ENCODE measurements at places on chromosomes 1 and 21.

- no peak for DNase-seq
Observed at GRCh38 chr1:8903908-8904650, 25.6 kb upstream of the ENO1 start.

GRCh38 chr21:38349111-38349746, 92.4 kb downstream of the KCNJ15 start:
- DNase-seq: no peak

DNA sequence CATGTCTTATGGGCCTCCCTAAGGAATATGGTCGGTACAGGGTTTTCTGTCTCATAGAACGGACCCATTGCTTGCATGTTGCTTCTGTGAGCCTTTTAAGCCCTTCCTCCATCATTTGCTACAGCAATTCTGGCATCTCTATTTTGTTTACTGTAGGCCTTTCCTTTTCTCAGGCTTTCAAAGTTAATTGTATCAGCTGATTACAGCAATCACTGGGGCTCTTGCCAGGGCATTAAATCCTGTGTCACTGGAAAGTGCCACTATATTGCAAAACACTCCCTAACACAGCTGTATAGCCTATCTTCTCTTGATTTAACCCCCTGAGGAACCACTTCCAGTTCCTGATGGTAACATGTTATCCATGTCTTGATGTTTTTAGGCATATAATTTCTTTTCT, 156.5 kb downstream of the PDE4B start:
- DNase-seq: no peak

GRCh38 chr1:51210055-51210454, 26.0 kb upstream of the RNF11 start:
- no peak for DNase-seq

- no peak for DNase-seq
Observed at GRCh38 chr21:33980276-33980916, 64.8 kb upstream of the ATP5PO start.

DNA sequence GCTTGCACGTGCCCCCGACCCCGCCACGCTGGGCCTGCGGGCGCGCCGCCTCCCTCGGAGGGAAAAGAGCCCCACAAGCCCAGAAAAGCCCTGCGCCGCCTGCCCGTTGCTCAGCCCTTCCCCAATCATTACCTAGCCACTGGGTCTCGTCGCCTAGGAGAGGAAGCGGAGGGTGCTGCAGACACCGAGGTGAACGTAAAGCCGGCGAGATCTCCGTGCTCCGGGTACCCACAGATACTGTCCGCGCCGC, at the start of gene ENO1:
TSS of gene ENO1 (minus strand) at position 239 of the 250 bp plus-strand sequence. CDS start 3,778 bp downstream, outside the sequence.
- DNase-seq: no peak

DNA sequence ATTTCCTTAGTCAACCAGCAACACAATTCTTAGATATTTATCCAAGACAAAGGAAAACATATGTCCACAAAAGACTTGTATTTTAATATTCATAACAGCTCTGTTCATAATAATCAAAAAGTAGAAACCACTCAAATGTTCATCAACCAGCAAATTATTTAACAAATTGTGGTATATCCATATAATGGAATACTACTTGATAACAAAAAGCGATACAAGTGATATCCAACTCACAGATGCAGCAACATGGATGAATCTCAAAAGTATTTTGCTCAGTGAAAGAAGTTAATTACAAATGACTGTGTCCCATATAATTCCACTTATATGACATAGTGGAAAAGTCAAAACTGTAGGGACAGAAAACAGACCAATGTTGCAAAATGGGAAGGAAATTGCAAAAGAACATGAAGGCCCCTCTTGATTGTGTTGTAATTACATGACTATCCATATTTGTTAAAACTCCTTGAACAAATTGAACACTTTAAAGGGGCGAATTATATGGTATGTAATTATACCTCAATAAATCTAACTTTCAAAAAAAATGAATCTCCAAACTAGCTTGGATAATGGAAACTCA, 116.9 kb downstream of the EDEM3 start:
- DNase-seq: no peak

- DNase-seq: no peak
Observed at GRCh38 chr1:55689800-55690199, 474.6 kb upstream of the USP24 start.

DNA sequence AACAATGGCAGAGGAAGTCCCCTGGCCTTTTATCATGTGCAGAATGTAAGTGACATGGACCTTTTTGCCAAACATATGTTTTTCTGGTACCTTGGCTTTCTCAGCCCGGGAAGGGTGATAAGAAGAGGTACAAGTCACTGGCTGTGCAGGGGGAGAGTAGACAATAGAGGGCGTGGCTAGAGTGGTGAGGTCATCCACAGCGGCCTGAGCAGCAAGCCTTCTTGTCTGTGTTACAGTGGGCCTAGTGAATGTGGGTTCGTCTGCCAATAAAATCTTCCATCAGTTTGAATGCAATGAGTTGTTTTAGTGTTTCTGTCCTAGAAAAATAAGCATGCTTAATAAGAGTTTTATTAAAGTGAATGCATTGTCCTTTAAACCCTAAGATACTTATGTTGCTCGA, 59.0 kb upstream of the PGD start:
- no peak for DNase-seq

DNA sequence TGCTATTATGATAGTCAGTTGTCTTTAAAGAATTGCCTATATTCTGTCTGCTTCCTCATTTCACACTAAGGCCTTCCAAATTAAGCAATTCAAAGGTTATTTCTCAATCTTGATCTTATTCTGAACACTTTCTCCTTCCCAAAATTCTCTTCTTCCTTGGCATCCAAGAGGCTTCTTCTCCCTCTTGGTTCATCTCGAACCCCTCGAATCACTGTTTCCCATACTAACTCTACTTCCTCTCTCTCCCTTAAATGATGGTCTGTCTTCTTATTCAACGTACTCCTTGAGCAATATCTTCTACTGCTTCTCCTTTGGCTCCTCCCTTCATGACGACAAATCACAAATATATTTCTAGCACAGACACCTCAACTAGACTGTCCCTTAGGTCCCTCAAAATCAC, 4.5 kb downstream of the COPA start:
- no peak for DNase-seq

DNA sequence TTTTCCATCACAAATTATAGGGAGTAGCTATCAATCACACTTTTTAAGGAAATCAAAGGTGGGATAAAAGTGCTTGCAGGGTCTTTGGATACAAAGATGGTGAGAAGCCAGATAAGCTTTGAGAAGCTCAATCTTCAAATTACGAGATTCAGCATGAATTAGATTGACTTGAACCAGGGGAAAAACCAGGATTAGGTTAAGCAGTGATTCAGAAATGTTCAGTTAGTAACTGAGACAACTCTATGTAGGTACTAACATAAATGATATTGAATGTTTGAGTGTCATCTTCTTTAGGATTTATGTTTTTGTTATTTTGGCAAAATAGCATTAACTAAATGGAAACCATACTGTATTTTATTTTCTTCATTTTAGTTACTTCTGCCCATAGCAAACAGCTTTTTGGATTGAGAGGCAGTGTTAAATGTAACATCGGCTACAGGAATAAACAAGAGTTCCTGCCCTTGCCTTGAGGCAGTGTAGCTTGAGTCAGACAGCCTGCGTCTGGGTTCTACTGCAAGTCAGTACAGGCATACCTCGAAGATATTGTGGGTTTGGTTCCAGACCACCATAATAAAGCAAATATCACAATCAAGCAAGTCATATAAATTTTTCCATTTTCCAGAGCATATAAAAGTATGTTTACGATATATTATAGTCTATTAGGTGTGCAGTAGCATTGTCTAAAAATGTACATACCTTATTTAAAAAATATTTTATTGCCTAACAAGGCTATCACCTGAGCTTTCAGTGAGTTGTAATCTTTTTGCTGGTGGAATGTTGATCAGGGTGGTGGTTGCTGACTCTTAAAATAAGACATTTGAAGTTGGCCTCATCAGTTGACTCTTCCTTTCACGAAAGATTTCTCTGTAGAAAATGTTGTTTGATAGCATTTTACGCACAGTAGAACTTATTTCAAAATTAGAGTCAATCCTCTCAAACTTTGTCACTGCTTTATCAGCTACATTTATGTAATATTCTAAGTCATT, 36.9 kb upstream of the BACH1 start:
- DNase-seq: no peak

DNA sequence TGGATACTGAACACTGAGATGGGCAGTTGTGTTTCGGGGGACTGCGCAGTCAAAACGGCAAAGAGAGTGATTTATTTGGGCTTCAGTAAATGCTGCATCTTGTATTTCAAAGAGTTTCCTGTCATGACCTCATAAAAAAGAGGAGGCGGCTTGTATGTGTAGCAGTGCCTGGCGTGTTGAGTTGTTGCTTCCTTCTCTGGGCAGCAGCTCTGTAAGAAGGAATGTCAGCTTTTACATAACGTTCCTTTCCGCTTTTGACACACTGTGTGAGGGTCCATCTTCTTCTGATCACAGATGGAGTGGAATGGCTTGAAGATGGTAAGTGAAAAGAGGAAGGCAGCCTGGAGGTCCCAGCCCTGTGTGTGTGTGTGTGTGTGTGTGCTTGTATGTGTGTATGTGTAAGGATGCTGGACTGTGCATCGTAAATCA, 941 bp downstream of the ELAVL4 start:
- no peak for DNase-seq

DNA sequence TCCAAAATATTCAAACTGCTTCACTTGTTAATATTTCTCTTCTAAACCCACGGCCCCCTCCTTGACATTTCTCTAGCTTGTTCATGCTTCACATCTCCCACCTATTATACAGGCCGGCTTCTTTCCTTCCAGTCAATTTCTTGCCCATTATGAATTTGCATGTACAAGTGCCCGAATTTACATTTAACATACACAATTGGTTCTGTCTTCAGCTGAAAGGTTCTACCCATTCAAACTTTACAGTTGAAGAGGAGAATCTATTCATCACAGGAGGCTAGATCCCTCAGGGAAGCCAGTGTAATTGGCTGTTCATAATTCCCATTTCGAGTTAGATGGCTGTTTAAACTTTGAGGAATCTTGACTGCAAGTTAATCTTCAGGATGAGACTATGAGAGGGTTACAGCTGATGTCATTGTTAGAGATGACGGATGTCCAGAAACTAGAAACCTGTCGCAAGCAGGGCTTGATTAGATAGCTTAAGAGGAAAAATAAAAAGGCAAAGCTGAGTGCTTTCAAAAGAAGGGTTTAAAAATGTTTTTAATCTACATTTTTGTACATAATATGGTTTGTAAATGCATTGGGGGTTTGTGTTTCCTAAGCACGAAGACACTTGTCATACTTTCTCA, 157.0 kb downstream of the ADSS2 start:
- DNase-seq: no peak

DNA sequence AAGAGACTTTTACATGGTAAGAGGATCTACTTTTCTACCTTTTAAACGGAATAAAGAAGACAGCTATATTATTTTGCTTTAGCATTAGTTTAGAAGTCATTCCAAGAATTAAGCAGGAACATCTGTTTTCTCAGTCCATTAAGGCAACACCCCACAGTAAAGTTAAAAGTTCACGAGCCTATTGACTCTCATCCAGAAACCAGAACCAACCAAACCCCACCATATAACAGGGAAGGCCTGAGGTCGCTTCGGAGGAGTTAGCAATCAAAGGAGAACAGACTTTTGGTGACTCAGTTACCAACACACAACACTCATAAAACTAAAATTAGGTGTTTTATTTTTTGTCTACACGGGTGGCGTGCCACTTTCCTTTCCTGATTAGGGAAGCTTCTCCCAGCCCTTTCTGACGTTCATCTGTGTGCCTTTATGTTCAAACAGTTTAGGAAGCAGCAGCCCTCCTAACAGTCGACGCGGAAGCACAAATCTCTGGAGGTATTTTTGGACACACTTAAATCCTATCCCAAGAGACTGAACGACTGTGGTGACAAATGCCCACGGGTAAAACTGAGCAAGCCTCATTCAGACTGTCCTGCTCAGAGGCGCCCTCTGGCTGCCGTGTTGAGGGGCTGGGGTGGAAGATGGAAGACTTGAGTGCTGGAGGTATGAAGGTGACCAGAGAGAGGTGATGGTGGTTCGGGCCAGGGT, 8.6 kb upstream of the PLA2G2C start:
- DNase-seq: peak; percentile 57

- no peak for DNase-seq
Observed at GRCh38 chr21:43201491-43201890, 32.7 kb downstream of the CRYAA start.

DNA sequence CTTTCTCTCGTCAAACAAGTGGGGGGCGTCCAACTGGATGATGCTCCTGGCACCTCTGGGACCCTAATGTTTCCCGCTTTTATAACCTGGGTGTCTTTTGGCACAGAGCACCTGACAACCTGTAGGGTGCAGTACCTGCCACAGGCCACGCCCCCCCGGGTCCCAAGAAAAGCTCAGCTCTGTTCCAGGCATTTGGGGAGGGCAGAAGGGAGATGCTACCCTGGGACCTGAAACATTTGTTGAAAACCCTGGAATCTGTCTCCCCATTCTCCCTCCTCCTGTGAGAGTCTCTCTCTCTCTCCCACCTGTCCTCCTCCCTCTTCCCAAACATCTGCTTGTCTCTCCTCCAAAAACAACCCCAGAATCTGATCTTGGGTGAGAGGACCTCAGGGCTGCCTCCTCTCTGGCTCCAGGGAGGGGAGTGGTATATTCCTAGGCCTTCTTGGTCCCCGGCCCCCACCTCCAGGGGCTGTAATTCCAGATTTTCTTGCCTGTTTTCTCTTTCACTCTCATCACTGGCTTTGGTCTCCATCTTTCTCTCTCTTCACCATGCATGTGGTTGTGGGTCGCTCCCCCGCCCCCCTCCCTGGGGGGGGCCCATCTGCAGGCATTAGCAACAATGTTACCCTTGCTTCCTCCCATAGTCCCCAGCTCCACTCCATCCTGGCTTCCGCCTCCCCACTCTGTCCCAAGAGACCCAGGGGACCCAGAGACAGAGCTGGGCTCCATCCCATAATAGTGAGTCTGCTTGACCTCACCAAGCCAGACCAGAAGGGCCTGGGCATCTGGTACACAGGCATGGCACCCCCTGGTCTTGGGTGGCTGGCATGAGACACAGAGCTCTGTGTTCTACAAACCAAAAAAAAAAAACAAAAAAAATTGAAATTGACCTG, 4.1 kb downstream of the AHDC1 start:
- no peak for DNase-seq

Measured in stimulated activated CD4-positive, alpha-beta T cell treated with anti-CD3 and anti-CD28 coated beads, Interleukin-1b, Interleukin-23, amount 100 ng/mL, for 1 hour (primary cell).